Type B pancreatic cell (in vitro differentiated cells): ENCODE measurements at places on chromosomes 3 and 15. TPM values are rescaled to one million over a fixed set of nuclear protein-coding genes. Genes with fewer than 3 reads are reported as not detected.
A peak's percentile ranks its signal among the peaks of the same experiment; 100 is the strongest.

The HTR3E gene
- total RNA-seq, result not detected in 2 replicates

The MKRN2OS gene
- 0.92 and 2.1 TPM in 2 replicates for total RNA-seq

The ITPKA gene
- total RNA-seq, result 1.5 and 1.9 TPM in 2 replicates

The POPDC2 gene
- total RNA-seq, result 1.4 and 2.6 TPM in 2 replicates

The SCAMP5 gene
- total RNA-seq, result 38.1 and 41.8 TPM in 2 replicates

The SHISA5 gene
- total RNA-seq, result 162 and 193 TPM in 2 replicates

The ECE2 gene
- total RNA-seq, result not detected in 2 replicates

The CCDC174 gene
- total RNA-seq, result 20.7 and 23.2 TPM in 2 replicates

The MESP2 gene
- total RNA-seq, result not detected in 2 replicates

The PRSS50 gene
- total RNA-seq, result 1.1 and 1.2 TPM in 2 replicates

- no peak for DNase-seq
Observed at GRCh38 chr3:35635407-35635806, 3.9 kb upstream of the ARPP21 start.

- DNase-seq, result no peak
Observed at GRCh38 chr3:162525066-162525742, 1028.6 kb downstream of the OTOL1 start.

DNA sequence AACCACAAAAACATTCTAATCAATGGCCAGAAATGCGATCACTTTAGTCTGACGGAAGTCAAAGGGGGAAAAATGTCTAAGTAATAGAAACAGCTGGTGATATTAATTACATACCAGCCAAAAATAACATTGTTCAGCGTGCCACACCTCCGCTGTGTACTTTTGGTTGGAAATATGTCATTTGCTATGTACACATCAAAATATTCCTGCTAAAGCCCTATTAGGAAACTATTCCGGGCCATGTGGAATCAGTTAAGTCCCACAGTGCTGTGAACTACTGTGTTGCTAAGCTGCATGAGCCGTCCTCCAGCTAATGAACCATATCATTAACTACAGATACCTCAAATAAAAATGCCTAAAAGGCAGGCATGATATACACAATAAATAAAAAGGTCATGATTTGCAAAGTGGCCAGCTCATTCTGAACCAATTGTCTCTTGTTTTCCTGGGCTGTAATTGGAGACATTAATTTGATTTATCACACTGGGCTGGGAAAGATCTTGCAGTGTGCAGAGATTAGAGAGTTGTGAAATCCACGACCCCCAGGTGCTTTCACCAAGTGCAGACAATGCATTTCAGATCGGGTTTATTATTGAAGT lies 200.5 kb upstream of the LRTM1 start:
- DNase-seq, result no peak

DNA sequence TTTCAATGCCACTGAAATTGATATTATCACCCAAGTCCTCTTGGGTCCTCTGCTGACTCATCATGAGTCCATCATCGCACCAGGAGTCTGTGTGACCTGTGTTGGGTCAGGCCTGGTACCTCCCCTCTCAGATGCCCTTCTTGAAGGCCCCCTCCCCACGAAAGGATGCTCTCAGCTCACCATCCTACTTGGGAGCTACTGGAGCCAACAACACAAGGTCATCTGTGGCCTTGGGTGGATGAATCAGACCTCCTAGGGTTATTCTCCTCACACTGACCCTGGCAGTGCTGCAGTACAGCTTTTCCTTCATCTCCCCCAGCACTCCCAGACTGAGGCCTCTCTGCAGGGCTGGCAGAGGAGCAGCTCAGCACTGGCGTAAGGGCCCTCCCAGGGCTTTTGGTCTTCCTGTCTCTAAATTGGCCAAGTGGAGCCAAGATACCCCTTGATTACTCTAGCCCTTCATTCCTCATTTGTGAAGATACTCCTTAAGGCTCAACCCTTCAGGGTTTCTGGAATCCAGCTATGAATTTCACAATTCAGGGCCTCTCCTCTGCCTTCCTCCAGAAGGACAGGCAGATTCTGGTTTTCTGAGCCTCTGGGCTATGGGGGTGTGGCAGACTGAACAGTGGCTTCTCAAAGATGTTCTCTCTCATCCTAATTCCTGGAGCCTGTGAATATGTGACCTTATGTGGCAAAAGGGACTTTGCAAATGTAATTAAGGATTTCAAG lies 80.7 kb upstream of the GSK3B start:
- no peak for DNase-seq

GRCh38 chr15:99167201-99167600 lies 62.3 kb downstream of the SYNM start:
- DNase-seq, result peak; percentile 29

DNA sequence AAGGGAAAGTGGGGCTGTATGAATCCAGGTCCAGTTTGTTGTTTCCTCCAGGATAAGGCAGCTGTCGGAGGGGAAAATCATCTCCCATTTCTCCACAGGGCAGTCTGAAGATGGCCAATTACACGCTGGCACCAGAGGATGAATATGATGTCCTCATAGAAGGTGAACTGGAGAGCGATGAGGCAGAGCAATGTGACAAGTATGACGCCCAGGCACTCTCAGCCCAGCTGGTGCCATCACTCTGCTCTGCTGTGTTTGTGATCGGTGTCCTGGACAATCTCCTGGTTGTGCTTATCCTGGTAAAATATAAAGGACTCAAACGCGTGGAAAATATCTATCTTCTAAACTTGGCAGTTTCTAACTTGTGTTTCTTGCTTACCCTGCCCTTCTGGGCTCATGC lies 911 bp downstream of the CCRL2 start:
- DNase-seq, result no peak

GRCh38 chr3:171994646-171995428 lies 44.5 kb upstream of the FNDC3B start:
- DNase-seq, result no peak

- no peak for DNase-seq
Observed at GRCh38 chr3:141737678-141738021, 448 bp upstream of the RNF7 start.

GRCh38 chr3:123687286-123687685 lies 102.4 kb upstream of the HACD2 start:
- DNase-seq, result no peak

GRCh38 chr3:194275291-194275690 lies 75.8 kb downstream of the CPN2 start:
- no peak for DNase-seq

DNA sequence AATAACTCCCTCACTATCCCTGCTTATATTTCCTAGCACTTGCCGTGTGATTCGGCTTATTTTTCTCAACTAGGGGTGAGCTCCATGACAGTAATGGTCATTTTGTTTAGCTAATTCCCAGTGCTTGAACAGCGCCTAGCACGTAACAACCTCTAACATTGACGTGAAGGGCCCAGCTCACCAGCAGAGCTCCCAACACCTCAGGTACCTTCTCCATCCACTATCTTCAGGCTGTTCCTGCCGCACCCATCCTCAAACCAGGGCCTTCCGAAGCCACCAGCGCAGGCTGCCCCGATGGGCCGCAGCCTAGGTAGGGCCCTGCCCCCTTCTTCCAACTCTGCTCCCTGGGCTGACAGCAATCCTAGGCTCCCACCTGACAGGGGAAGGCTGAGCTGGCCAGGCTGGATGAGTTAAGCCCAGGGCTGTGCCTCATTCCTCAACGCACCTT lies 751 bp upstream of the RPS17 start:
- DNase-seq, result no peak

DNA sequence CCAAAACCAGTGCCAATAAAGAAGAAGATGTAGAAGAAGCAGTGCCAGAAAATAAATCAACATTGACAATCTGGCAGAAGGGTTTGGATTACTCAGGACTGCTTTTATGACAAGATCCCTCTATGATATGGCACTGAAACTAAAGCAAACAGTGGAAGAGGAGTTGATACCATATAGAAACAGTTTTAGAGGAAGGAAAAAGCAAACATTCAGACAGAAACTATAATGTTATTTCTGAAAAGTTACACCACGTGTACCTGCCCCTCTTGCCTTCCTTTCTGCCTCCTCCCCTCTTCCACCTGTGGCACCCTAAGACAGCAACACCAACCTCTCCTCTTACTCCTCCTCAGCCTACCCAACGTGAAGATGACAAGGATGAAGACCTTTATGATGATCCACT lies 63.0 kb downstream of the SFMBT1 start:
- DNase-seq, result no peak

GRCh38 chr3:138137861-138138260 lies 5.7 kb upstream of the A4GNT start:
- no peak for DNase-seq

DNA sequence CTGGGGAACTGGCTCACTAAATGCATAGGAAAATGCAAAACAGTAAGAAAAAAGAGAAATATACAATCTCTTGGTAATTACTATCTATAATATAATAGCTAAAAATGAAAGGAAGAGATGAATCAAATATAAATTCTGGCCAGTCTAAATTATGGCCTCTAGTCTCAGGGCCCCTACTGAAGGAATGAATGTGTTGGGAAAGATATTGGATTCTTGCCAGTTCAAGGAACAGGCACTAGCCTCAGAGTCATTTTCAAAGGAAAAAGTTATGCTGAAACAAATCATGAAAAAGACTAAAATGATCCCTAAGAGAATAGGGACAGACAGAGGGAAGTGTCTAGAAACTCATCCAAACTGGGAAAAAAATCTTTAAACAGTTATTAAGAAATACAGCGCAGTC lies 62.4 kb downstream of the C3orf80 start:
- no peak for DNase-seq

DNA sequence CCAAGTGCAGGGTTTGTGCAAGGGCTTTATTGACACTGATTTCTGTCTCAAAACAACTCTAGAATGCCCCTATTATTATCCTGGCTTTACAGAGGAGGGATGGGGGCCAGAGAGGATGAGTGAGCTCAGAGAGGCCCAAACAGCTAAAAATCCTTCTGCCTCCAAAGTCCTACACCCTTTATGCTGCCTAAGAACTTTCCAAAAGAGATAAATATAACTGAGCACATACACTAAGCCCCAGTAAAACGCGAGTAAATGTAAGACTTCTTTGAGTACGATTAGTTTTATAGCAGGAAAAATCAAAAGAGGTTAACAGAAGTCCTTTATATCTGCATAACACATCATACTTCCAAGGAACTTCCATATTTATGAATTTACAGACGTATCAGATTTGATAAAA lies 149.1 kb downstream of the CTNNB1 start:
- no peak for DNase-seq

DNA sequence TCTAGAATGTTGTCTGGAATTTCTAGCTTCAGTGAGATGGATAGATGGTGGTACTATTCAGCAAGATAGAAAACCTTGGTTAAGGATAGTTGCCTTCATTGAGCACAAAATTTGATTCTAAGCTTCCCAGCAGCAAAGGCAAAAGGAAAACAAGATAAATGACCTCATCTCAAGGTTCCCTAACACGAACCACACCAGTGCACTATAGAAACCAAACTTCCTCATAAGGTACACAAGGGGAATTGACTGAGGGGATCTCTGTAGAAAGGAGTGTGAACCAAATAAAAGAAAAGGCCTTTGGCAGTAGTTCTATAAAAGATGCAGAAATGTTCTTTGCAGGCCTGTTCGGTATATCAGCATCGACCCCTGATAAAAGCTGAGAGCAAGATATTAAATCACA lies 288.9 kb downstream of the SHQ1 start:
- no peak for DNase-seq

DNA sequence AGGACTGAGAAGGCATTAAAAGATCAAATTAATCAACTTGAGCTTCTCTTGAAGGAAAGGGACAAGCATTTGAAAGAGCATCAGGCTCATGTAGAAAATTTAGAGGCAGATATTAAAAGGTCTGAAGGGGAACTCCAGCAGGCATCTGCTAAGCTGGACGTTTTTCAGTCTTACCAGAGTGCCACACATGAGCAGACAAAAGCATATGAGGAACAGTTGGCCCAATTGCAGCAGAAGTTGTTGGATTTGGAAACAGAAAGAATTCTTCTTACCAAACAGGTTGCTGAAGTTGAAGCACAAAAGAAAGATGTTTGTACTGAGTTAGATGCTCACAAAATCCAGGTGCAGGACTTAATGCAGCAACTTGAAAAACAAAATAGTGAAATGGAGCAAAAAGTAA lies 149.7 kb upstream of the LRRFIP2 start:
- no peak for DNase-seq

DNA sequence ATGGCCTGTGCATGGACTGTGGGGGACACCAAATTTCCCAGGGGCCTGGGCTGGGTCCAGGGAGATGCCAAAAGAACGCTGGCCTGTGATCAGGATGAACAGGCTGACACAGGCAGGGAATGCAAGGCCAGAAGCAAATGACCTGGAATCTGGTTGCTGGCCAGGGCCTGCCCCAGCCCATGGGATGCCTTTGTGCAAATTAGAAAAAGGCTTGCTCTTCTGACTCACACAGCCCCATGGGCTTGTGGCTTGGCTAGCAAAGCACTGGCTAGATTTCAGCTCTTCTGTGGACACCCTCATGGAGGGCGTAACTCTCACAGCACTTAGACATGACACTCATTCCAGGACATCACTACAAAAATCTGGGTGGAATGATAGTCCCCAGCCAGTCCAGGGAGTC lies 356.0 kb downstream of the SHQ1 start:
- no peak for DNase-seq

GRCh38 chr15:40115670-40116093 lies 7.0 kb upstream of the BMF start:
- no peak for DNase-seq

- DNase-seq, result no peak
Observed at GRCh38 chr3:105233010-105233409, 133.7 kb upstream of the ALCAM start.

- DNase-seq, result no peak
Observed at GRCh38 chr3:194554473-194555123, 67.8 kb upstream of the ATP13A3 start.

- no peak for DNase-seq
Observed at GRCh38 chr3:156429125-156429524, 125.8 kb downstream of the SSR3 start.

- DNase-seq, result no peak
Observed at GRCh38 chr3:72155391-72156064, 370.6 kb upstream of the PROK2 start.

GRCh38 chr3:139430493-139430892 lies 41.0 kb upstream of the COPB2 start:
- DNase-seq, result no peak

- no peak for DNase-seq
Observed at GRCh38 chr15:74891469-74891868, 1.6 kb downstream of the MPI start.

DNA sequence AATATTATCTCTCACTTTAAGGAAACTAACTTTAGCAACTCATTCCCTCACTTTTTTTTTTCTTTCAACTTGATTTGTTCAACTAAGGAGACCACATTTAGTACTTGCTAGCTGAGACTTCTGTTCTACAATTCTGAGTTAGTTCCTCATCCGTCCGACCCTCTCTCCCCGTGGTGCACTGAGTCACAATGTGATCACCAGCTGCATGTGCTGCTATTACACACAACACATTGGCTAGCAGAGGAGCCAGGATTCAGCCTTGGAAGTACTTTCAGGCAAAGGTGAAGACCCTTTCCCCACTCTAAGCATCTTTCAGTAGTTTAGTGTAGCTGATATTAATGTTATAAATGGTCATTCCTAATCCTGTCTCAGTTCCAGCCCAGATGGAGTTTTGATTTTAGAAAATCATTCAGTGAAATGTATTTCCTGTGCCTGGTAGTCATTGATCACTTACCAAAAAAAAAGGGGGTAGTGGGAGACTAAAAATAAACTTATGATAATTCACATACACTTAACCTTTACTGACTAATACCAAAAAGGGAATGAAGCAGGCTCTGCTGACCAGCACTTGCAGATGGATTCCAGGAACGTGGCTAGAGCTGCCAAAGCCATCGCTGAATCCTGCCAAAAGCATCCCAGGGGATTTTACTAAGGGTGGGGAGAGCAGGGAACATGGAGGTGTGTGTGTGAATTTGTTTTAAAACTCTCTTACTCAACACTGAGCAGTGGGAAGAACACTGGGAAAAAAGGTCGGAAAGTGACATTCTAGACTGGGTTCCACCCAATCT lies 424.8 kb downstream of the LPP start:
- no peak for DNase-seq
